ENCODE measurements at places on chromosomes 16 and 17.
A peak's percentile ranks its signal among the peaks of the same experiment; 100 is the strongest.

- no peak for DNase-seq
Measured at GRCh38 chr16:25051406-25052150, 36.4 kb upstream of the ARHGAP17 start.

DNA sequence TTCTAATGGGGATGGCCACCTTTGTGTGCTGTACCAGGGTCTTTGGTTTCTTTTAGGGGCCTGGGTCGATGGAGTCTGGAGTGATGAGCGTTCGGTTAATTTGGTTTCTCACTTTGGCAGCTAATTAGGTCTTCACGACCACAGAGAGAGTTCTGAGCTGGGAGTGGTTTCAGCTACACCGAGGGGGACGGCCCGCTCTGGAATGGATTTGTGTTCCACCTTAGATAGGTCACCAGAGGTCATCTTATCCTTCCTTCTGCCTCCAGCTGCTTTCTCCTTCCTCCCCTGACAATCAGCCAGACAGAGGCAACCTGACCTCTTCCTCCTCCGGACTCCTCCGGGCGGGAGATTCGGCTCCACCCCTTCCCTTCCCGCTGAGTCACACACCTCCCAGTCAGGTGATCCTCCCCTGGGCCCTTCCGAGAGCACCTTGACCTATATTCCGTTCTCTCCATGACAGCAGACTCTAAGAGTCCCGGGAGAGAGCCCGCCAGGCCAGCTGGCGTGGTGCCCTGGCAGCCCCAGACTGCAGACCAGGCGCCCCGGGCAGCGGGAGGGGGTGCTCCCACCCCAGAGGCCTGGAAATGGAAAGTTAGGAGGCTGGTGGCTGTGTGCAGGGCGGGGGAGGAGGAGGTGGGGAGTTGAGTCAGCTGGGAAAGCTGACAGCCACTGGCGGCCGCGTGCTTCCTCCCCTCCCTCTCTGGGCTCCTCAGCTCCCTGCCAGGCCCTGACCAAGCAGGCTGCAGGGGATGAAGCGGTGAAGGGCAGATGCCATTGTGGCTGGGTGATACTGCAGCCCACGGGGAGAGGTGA is 44.7 kb downstream of the CHD9 start:
- peak; percentile 52 for DNase-seq

GRCh38 chr16:35176449-35176848 is 1717.0 kb downstream of the TP53TG3F start:
- DNase-seq = no peak

DNA sequence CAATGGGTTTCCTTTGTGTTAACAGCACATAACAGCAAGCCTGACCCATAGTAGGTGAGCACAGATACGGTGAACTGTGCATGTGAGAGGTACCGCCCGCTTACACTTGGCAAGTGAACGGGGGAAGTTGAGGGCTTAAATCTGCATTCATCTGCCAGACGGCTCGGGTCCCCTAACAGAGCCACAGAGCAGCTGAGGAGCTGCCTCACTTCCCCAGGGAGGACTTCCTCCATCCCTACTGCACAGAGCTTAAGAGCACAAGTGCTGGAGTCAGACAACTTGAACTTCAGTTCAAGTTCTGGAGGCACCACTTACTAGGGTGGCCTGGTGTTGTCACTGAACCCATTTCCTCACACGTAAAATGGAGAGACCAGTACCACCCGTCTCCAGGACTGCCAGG is 13.4 kb downstream of the RAB5C start:
- no peak for DNase-seq

DNA sequence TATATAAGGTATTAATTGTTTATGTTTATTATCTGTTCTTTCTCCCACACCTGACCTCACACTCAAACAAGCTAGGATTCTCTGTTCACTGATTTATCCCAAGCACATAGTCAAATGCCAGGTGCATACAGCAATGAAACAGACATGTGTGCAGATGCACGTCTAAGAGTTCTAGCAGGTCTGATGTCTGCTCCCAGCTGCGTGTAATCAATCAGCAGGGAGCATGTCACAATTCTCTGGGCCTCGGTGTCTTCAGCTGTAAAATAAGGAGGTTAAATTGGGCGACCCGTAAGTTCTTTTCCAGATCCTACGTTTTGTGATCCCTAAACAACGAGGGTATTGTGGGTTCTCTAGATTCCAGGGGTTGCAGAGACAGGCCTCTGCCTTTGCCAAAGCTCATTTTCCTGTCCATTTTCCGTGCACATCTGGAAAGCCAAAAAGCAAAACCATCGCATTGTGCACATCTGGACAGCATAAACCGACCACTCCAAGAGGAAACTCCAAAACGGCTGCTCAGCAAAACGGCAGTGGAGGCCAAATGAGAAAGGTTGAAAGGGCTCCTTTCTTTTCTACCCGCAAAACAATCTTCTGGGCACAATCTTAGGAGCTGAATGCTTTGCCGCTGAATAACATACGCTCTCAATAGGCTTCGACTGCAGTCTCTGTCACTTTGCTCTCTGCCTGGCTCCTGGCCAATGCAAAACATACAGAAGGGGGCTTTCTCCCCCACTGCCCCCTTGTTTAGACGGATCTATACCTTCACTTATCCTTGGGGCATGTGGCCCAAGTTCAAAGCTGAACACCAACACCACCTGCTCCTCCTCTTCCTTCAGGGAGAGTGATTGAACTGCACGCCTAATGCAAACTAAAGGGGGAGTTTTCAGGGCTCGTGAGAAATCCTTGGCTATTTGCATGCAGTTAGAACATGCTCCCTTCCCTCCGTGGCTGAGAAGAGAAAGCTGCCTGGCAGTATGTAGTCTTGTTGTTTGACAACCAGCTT is 426.3 kb downstream of the SLC39A11 start:
- no peak for DNase-seq

DNA sequence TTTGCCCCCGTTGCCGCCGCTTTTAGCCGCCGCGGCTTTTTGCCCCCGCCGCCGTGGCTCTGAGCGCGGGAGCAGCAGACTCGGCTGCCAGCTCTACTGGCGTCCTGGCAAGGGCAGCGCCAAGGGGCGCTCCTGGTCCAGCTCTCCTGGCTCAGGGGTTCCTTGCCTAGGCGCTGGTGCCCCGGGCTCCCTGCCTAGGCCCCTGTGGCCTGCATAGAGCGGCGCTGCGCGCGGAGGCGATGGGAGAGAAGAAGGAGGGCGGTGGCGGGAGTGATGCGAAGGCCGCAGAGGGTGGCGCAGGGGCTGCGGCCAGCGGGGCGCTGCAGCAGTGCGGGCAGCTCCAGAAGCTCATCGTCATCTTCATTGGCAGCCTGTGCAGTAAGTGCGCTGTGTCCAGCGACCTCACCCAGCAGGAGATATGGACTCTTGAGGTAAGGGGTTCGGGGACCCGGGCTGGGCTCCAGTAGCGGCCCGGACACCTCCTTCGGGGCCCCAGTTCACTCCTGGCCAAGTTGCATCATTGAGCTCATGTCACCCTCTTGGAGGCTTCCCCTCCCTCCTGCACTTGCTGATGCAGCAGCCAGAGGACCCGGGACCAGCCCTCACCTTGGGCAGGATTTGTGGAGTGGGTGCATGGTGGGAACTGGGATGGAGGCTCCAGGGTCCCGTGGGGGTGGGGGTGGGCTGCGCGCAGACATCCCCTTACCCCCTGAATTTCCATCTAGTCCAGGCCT is 1344.4 kb downstream of the TP53TG3F start:
- DNase-seq = no peak

DNA sequence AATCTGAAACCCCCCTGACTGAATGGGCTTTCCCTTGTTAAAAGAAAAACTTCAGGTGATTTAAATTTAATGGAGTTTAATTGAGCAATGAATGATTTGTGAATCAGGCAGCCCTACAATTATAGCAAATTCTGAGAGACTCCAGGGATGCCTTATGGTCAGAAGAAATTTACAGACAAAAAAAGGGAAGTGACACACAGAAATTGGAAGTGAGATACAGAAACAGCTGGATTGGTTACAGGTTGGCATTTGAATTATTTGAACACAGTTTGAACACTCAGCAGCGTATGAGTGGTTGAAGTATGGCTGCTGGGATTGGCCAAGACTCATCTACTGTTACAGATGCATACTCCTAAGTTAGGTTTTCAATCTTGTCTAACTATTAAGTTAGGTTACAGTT is 19.0 kb upstream of the CPHXL start:
- no peak for DNase-seq

DNA sequence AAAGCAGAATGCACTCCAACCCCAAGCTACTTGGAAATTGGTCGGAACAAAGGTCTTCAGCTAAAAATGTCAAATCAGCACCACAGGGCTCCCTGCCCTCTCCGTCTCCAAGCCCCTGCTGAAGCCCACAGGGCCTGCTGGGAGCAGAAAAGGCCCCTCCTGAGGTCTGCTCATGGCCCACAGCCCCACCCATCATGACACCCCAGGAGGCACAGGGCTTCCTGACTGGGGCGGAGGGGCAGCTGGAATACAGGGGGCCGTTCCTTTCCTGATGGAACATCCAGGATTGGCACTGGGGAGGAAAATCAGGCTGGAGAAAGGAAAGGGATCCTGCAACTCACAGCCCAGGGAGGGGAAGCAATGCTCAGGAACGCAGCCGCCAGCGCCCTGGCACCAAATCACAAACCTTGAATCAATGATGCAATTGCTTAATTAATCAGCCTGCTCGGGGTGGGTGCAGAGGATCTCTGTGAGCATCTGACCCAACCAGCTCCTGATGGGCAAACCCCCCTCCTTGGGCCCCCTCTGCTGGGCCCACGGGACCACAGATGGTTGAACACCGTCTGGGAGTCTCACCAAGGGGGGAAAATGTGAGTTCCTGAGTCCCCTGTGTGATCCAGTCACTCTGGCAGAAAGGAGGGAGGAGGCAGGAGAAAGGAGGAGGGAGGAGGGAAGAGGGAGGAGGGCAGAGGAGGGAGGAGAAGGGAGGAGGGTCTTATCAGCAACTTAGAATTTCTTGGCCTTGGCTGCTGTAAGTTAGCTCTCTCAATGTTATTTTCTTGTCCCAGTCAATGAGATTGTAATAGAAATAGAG is 155.5 kb downstream of the ZNF423 start:
- DNase-seq = no peak

- no peak for DNase-seq
Measured at GRCh38 chr17:39701012-39701783, 1.3 kb downstream of the ERBB2 start.

DNA sequence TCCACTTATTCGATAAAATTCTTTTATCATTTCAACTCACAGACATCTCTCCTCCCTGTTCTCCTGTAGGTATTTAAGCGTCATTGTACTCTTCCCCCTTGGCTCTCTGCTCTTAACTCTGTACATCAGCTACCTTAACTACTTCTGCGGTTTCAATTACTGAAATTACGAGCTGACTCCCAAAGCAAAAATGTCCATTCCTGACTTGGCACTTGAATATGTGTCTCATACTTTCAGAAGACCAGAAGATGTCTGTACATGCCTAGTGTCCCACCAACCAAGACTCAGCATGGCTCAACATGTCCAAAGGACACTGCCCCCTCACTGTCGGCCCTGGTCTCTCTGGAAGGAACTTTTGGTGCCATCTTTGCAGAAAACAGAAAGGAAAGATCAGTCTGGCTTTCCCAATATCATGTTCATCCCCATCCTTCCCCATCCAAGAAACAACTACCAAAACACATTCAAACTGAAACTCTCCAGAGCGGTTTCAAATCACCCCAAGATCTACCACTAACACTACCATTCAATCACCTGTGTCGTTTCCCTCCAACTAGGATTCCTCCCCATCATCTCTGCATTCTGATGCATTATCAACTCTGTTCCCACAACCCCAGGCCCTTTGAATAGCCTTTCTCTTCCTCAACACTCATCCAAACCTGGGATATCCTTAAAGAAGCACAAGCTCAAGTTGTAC is 74.9 kb downstream of the ZFHX3 start:
- DNase-seq = no peak

DNA sequence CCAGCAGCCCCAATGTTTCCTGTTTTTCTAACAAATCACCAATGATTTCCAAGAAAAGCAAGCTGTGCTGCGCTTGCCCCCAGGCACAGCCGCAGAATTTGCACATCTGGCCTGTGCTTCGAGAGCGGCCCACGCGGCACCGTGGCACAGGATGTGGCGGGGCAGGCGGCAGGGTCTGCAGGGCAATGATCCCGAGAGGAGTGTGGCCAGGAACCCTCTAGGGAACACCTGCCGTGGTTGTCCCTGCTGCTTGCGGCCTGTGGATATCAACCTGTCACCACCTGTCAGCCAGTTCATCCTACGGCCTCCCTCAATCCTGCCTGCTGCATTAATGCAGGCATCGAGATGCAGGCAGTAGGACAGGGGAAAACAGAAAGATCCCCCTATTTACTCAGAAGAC is 24.0 kb downstream of the PIK3R5 start:
- DNase-seq = peak; percentile 66

- DNase-seq = no peak
Measured at GRCh38 chr16:85678821-85679220, 9.9 kb downstream of the GINS2 start.

DNA sequence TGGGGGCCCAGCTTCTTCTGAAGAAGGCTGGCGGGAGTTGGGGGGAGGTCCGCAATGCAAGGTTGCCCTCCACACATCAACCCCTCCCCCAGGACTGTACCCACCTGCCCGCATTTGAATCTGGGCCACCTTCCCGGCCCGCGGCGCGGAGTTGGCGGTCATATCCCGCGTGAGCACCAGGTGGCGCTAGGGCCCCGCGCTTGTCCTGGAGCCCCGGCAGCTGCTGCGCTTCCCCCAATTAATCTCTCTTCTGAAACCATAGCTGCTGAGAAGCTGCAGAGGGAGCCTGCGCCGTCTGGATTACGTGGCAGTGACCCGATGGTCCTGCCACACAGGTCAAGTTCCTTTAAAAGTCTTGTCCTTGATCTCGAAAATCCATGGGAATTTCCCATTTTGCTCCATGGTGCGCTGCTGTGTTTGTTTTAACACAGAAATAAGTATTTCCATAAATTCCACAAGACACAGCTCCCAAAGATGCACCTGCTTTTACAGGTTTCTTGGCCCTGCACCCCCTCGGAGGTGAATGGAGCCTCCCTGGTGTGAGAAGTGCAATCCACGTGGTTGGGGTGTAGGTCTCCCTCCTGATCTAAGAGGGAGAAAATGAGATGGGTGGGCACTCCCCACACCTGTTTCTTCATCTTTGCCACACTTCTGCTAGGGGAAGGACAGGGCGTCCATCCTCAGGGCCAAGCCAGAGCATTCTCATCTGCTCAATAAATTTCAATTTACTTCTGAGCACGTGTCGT is 22.1 kb downstream of the COX4I1 start:
- DNase-seq = peak; percentile 77

DNA sequence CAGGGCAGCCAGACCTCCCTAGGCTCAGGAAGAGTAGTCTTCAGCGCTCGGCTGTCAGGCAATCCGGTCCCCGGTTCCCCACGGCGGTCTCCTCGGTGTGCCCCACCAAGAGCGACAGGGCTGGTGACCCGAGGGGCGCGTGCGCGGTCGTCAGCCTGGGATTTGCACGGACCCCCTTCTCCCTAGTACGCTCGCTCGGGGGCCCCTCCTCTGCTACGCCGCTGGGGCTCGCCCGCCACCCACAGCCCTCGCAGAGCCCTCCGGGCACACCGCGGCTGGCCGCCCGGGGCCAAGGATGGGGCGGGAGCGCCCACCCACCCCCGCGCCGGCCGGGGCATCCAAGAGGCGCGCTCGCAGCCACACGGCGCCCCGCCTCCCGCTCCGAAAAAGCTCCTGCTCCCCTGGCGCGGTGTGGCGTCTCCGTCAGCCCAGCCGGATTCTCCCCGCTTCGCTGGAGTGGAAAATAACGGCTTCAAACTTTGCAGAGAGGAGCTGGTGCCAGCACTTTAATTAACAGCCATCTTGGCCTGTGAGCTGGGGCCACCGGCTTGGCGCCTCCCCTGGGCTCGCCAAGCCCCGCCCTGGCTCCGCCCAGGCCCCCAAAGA is 2.1 kb upstream of the C1QL1 start:
- no peak for DNase-seq

Data from activated gamma-delta T cell treated with Interleukin-2 at 50 U/mL for 16 hours (primary cell).